H1 (cell line): ENCODE measurements at places on chromosomes 1 and 21. TPM values are rescaled to one million over a fixed set of nuclear protein-coding genes. Genes with fewer than 3 reads are reported as not detected.

AJAP1 gene
- 1.9 and 2.2 TPM in 2 replicates for polyA plus RNA-seq

KCNAB2 gene
- 4.5 and 6.2 TPM in 2 replicates for polyA plus RNA-seq

SCAF4 gene
- 28.9 and 38.4 TPM in 2 replicates for polyA plus RNA-seq

GRCh38 chr1:162327788-162328165 lies 48.9 kb downstream of the SPATA46 start:
- no peak for DNase-seq
- H3K4me3 ChIP-seq = no peak overlapping the region
- no peaks in the 10 kb centered on the region for H3K27me3 ChIP-seq
- no peaks in the 10 kb centered on the region for H3K36me3 ChIP-seq
- H3K27ac ChIP-seq = no peak overlapping the region
- no peaks in the 10 kb centered on the region for H3K4me1 ChIP-seq

DNA sequence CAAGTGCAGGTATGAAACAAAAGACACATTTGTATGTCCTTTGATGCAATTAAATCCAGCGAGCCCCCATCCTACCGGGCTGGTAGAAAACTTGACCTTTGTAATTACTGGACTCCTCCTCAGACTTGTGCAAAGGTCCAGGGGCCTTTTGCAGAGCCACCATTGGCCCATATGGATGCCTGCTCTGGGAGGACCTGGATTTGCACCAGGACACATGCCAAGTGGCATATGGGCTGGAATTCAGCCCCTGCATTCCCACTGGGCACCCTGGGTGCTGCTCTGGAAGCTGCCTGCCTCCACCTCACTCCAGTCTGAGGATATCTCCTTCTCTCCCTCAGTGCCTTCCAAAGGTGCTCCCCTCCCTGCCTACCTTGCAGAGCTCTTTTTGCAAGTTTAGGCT lies 36.0 kb downstream of the LACTBL1 start:
- H3K27ac ChIP-seq = no peak overlapping the region
- H3K4me1 ChIP-seq = no peaks in the 10 kb centered on the region
- no peaks in the 10 kb centered on the region for H3K36me3 ChIP-seq
- DNase-seq = no peak
- no peaks in the 10 kb centered on the region for H3K27me3 ChIP-seq

GRCh38 chr1:58597076-58597475 lies 20.0 kb upstream of the TACSTD2 start:
- no peak overlapping the region for H3K27ac ChIP-seq
- H3K27me3 ChIP-seq = no peaks in the 10 kb centered on the region
- no peak for DNase-seq
- no peaks in the 10 kb centered on the region for H3K4me1 ChIP-seq
- no peaks in the 10 kb centered on the region for H3K36me3 ChIP-seq
- H3K4me3 ChIP-seq = no peak overlapping the region

GRCh38 chr1:96365596-96366390 lies 355.8 kb upstream of the PTBP2 start:
- H3K36me3 ChIP-seq = no peaks in the 10 kb centered on the region
- DNase-seq = no peak
- no peaks in the 10 kb centered on the region for H3K27me3 ChIP-seq
- no peaks in the 10 kb centered on the region for H3K4me1 ChIP-seq
- no peak overlapping the region for H3K4me3 ChIP-seq
- no peak overlapping the region for H3K27ac ChIP-seq
